Skin of body (tissue), 3 donors: ENCODE measurements at places on chromosomes 11 and 22. TPM values are rescaled to one million over a fixed set of nuclear protein-coding genes. Genes with fewer than 3 reads are reported as not detected.

DNA sequence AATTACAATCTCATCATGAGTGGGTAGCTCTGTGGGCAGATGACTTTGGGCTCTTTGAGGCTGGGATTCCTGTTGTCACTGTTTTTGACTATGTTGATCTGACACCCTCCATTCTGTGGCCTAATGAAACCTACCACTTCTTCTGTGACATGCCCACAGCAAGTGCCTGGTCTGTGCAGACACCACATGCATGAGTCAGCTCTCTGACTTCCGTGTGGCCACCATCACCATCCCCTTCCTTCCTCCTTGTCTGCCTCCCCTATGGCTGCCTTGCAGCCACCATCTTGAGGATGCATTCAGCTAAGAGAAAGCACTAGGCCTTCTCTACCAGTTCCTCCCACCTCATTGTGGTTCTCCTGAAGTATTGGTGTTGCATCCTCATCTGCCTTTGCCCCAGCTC is 15.3 kb upstream of the OR10V1 start:
- no peak for DNase-seq

GRCh38 chr22:45291931-45292290 is 7.2 kb downstream of the UPK3A start:
- DNase-seq: no peak

DNA sequence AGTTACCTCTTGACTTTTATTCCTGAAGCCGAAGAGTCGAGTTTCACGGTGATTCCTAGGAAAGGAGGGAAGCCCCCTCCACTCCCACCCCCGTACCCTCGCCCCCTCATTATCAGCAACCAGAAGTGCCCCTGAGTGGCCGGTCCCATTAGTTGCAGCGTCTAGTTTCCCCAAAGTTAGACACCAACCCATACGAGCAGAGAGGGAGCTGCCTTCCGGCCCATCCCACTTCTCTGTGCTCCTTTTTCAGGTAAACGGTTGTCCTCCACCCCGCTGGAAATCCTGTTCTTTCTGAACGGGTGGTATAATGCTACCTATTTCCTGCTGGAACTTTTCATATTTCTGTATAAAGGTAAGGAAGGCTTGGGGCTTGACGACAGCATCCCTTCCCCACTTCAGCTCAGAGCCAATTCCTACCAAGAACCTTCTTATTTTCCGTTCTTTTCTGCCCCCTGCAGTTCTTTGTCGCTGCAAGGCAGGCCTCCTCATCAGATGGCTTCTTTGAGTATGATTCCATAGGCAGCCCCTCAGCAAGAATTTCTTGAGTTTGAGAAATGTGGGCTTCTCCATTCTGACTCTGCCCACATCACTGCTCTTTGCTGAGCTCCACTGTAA is 701 bp downstream of the TMEM216 start:
- DNase-seq: peak; percentile 16

GRCh38 chr11:112398798-112399478 is 138.3 kb upstream of the PLET1 start:
- peak; percentile 1 for DNase-seq

DNA sequence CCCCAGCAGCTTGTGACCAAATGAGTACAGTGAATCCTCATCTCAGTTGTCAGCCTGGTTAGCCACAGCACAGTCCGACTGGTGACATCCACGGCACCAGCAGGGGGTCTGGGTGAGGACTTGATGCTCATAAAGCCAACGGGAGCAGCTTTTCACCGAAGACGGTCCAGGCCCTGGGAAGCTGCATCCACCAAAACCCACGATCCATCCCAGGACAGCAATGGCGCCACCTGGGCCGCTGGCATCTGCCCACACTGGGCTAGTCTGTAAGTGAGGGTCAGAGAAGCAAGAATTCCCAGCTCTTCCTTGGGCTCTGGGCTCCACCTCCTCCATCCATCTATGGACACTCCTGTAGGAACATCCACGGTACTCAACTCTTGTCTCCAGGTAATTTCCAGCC is 25.1 kb upstream of the FXYD6 start:
- no peak for DNase-seq

DNA sequence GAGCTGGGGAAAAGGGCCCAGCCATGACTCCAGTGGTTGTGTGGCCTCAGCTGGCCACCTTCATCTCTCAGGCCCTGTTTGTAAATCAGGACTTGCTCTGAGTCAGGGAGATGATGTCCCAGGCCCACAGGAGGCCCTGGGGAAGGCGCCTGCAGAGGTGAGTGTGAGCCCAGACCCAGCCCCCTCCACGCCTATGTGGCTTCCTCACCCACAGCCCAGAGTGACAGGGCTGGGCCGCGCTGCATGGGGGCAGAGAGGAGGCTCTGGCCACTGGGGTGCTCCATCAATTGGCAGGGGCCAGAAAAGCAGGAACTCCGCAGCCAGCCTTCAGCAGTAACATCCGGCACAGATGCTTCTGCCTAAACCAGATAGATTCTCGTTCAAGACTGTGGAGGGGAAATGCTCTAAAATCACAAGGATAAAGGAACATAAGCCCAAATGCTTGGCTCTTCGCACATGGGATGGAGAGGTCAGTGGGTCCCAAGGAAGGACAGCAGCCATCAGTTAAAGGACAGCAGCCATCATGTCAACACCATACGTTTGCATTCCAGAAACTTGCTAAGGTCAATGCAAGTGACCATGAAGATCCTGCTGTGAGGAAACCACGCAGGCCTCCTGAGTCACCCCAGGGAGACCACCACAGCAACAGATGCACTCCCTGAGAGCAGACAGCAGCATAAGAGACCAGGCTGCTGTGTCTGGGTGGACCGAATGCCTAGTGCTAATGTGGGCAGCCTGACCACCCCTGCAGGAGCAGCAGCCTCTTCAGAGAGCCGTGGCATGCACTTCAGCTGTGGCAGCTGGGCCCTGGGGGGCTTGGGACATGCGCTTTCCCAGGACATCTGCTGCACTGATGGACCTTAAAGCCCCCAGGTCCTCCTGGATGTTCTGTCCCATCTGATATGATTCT is 28.3 kb downstream of the OSBPL5 start:
- DNase-seq: no peak

DNA sequence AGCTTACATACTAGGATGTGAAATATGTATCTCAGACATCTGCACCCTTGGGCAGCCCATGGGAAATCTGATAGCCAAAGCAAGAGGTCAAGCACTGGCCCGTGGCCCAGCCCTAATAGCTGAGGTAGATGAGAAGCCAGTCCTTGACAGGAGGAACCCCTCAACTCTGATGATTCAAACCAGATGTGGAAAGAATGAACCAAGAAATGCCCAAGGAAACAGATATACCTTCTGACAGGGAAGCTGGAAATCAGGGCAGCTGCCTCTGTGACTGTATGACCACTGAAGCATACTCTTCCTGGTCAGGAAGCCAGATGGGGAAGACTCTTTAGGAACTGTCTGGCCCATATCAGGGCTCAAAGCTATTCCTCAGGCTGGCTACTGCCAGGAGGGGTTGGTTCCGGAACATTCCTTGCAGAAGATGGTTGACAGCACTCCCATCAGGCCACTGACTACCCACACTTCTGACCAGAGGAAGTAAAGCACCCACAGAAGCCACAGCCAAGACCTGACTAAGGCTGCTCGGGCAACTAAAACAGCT is 124.2 kb downstream of the SWAP70 start:
- DNase-seq: no peak

DNA sequence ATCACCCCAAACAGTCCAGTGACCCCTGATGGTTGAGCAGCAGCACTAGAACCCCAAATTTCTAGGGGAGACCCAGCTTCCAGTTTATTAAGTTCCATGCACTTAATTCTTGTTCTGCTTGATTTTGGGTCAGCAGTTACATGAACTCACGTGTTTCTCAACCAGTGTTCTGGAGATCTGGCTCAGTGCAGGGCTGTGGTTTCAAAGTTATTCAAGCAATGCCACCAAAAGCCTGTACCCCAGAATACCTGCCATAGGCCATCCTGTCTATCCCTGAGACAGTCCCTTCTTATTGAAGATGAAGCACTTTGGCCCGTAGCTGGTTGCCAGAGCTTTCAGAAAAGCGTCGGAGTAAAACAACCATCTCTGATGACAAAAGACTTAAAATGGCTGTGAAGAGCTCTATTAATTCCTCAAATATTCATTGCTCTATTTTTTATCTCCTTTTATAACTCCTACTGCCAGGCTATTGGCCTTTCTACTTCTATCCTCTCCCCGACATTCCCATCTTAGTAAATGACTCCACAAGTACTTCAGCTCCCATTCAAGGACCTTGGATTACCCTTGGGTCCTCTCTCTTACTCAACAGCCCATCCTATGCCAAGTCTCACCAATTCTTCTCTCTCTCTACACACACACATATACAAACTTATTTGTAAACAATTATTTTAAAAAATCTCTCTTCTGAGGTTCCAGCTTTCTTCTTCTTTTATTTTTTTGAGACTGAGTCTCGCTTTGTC is 18.0 kb upstream of the VPREB1 start:
- DNase-seq: no peak

GRCh38 chr11:118930094-118930712 is 4.5 kb upstream of the BCL9L start:
- DNase-seq: peak; percentile 67

GRCh38 chr22:39365492-39365780 is 15.6 kb downstream of the SYNGR1 start:
- no peak for DNase-seq

GRCh38 chr22:41535244-41535643 is 9.0 kb downstream of the POLR3H start:
- no peak for DNase-seq

DNA sequence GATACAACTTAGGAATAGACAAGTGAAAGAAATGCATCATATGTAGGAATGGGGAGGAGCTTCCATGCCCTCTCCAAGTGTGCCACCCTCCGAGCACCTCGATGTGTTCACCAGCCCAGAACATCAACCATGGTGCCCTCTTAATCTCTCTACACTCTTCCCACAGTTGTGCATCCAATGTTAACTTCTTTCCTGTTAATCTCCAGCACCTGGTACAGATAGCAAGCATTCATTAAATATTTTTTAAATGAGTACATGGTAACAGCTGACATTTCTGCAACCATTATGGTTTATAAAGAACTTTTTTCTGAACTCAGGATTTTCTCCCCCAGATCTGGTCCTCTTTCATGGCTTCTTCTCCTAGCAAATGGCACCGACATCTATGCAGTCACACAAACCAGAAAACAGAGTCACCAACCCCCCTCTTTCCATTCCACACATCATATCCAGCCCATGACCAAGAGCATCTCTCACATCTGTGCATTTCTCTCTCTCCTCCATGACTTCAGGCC is 118.1 kb upstream of the CLPB start:
- no peak for DNase-seq

- no peak for DNase-seq
Observed at GRCh38 chr11:68541991-68542390, 81.4 kb downstream of the PPP6R3 start.

- no peak for DNase-seq
Observed at GRCh38 chr11:129590030-129590752, 214.5 kb downstream of the BARX2 start.

The RAG2 gene
- total RNA-seq: 0.30 TPM

The NPAS4 gene
- 2.7 TPM for total RNA-seq

The MAP6 gene
- 1.9 TPM for total RNA-seq

The MSANTD4 gene
- 20.6 TPM for total RNA-seq

The TRIM51 gene
- total RNA-seq: not detected

The PAMR1 gene
- 7.0 TPM for total RNA-seq

The BTBD18 gene
- not detected for total RNA-seq

The MPPED2 gene
- total RNA-seq: 9.0 TPM

The SELENOH gene
- 38.1 TPM for total RNA-seq
